HFFc6 (cell line): ENCODE measurements at places on chromosomes 2 and 18.

DNA sequence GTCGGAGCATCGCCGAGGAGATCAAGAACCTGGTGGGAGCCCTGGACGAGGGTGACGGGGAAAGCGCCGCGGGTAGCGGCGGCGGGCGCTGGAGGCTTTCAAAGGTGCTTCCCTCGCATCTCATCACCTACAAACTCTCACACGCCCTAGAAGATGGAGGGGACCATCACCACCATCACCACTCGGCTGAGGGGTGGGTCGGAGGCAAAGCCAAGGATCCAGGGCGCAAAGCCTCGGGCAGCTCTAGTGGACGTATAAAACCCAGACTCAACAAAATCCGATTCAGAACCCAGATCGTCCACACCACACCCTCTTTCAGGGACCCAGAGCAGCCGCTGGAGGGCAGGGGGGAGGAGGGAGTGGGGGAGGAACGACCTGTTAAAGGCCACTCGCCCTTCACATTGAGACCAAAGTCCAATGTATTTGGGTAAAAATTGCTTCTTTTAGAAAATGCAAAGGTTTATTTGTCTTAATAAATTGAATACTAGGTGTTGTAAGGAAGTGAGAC is 1.5 kb downstream of the SOWAHC start:
- no peak for DNase-seq
- H3K27me3 ChIP-seq, result no peaks in the 10 kb centered on the region; the same call in 1 of the 2 replicates
- H3K4me1 ChIP-seq, result peaks cover 58% of the 10 kb centered on the region
- H3K4me3 ChIP-seq, result peak overlapping the region; percentile 87
- H3K36me3 ChIP-seq, result peaks cover 27% of the 10 kb centered on the region; the same call in 1 of the 2 replicates

- DNase-seq, result no peak
- no peaks in the 10 kb centered on the region for H3K36me3 ChIP-seq
- no peaks in the 10 kb centered on the region for H3K4me1 ChIP-seq
- no peak overlapping the region for H3K4me3 ChIP-seq
- H3K27ac ChIP-seq, result no peak overlapping the region
Observed at GRCh38 chr18:13622751-13623150, 103.6 kb downstream of the FAM210A start.

- H3K36me3 ChIP-seq, result no peaks in the 10 kb centered on the region
- H3K4me1 ChIP-seq, result no peaks in the 10 kb centered on the region
- H3K4me3 ChIP-seq, result no peak overlapping the region
- peaks cover 1% of the 10 kb centered on the region; the same call in 1 of the 2 replicates for H3K27me3 ChIP-seq
- no peak for DNase-seq
- no peak overlapping the region for H3K27ac ChIP-seq
Observed at GRCh38 chr18:26783170-26783569, 82.3 kb downstream of the AQP4 start.

GRCh38 chr2:11984316-11985158 is 238.1 kb downstream of the LPIN1 start:
- no peak overlapping the region for H3K4me3 ChIP-seq
- no peaks in the 10 kb centered on the region for H3K4me1 ChIP-seq
- DNase-seq, result no peak
- peaks cover 32% of the 10 kb centered on the region for H3K27me3 ChIP-seq
- H3K36me3 ChIP-seq, result no peaks in the 10 kb centered on the region

DNA sequence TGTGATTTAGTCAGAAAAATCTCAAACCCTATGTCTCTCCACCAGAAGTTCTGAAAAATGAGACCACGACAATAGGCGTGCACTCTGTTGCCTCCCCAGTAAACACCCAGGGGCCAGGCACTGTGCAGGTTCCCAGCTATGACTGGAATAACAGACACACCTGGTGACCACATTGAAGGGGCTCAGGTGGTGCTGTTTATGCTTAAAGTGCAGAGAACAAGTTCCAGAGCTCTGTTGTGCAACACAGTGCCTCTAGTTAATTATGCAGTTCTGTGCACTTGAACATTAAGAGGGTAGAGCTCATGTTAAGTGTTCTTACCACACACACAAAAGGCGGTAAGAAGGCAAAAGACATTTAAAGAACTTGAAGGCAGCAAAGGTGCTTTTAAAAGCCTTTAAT is 52.6 kb upstream of the AFF3 start:
- H3K27me3 ChIP-seq, result no peaks in the 10 kb centered on the region
- no peak overlapping the region for H3K4me3 ChIP-seq
- DNase-seq, result no peak
- H3K4me1 ChIP-seq, result peaks cover 33% of the 10 kb centered on the region

GRCh38 chr2:120528051-120528692 is 182.2 kb downstream of the INHBB start:
- no peak overlapping the region for H3K4me3 ChIP-seq
- H3K27ac ChIP-seq, result no peak overlapping the region
- peaks cover 16% of the 10 kb centered on the region for H3K4me1 ChIP-seq
- no peak for DNase-seq
- no peaks in the 10 kb centered on the region for H3K36me3 ChIP-seq

- peaks cover 17% of the 10 kb centered on the region for H3K4me1 ChIP-seq
- H3K27ac ChIP-seq, result peak overlapping the region; percentile 27
- H3K4me3 ChIP-seq, result peak overlapping the region; percentile 74
- peaks cover 25% of the 10 kb centered on the region for H3K27me3 ChIP-seq
- no peaks in the 10 kb centered on the region for H3K36me3 ChIP-seq
Observed at GRCh38 chr18:13611601-13612195, 114.7 kb downstream of the FAM210A start.

GRCh38 chr2:127157651-127158485 is 50.9 kb upstream of the BIN1 start:
- H3K36me3 ChIP-seq, result no peaks in the 10 kb centered on the region
- H3K4me1 ChIP-seq, result peaks cover 35% of the 10 kb centered on the region
- H3K4me3 ChIP-seq, result no peak overlapping the region
- peaks cover 3% of the 10 kb centered on the region for H3K27me3 ChIP-seq

DNA sequence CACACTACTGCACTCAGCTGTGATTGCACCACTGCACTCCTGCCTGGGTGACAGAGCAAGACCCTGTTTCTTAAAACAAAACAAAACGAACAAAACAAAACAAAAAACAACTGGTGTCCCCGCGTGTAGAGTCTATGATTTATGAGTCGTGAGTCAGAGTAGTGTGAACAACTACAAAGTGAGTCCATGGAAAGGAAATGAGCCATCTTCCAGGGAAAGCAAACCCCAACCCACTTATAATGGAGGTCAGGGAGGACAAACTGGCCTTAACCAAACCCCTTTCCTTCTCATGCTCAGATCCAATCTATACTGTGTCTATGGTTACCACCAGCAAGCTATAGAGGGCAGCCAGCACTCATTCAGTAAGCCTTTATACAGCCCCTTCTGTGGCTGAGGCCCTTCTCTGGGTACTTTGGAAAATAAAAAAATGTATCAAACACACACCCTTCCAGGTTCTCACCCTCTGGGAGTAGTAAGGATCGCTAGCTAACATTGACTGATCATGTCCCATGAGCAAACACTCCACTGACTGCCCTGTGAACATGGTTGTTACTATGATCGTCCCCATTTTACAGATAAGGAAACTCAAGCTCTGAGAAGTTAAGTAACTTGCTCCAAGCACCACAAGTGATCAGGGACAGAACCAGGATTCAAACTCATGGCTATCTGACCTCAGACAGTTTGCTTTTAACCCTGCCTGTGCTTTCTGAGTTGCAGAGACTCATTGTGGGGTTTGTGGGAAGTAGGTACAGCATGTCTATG is 24.7 kb upstream of the COLEC12 start:
- H3K36me3 ChIP-seq, result no peaks in the 10 kb centered on the region
- H3K4me3 ChIP-seq, result peak overlapping the region; percentile 67
- peak; percentile 65 for DNase-seq
- H3K4me1 ChIP-seq, result peaks cover 35% of the 10 kb centered on the region

DNA sequence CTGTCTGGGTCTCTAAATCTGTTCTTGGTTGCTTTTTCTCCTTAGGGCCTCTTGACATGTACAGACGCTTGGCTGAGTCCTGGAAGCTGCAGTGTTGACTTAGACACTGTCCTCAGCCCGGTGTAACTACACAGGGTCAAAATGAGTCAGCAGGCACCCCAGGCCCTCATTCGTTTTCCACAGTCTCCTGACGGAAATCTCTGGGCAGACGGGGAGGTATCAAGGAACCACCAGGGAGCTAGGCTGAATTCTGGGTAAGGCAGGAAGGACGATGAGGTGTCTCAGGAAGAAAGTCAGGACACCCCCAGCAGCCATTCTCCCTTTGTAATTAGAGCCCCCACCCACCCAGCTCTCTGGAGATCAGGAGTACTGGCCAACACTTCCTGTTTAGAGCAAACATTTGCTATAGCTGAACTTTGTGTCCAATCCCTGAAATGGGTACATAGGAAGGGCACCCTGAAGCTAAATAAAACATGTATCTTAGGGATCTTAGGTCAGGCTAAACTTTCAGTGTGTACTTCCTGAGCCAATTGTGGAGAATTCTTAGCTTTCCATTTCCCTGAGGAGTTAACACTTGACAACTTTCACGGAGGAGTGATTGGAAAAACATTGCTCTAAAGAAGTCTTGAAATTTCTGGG is 23.9 kb upstream of the EPAS1 start:
- H3K36me3 ChIP-seq, result no peaks in the 10 kb centered on the region
- H3K4me3 ChIP-seq, result no peak overlapping the region
- peaks cover 41% of the 10 kb centered on the region for H3K4me1 ChIP-seq
